ENCODE measurements at places on chromosomes 12 and 14.

GRCh38 chr12:67993143-67993542, 3.9 kb downstream of the IFNG-AS1 start:
- DNase-seq, result no peak

DNA sequence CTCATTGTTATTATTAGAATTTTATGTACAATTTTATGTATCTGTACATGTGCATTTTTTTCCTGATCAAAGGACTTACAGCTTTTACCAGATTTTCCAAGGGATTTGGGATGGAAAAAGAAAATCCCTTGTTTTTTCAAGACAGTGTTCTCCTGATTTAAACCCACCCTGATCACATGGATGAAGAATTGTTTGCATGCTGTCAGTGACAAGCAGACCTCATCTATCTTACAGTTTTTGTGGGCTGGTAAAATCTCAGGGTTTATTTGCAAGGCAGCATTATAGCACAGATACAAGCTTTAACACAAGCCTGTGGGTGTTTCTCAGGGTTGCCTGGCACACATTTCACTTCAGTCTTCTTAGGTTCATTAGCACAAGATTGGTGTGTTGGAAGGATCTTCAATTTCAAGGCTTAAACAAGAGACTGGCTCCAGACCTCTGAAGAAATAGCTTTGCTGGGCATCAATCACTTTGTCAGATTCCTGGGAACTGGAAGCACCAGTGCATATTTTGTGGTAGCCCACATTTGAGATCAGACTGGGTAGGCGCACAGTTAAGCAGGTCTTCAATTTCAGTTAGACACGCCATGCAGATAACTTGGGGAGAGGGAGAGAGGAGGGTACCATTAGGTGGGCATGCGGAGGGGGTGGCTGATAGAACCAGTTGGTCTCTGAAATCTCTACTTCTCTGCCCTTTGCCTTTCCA, 118.0 kb downstream of the TBX5 start:
- no peak for DNase-seq

GRCh38 chr14:96164861-96165490, 39.7 kb upstream of the BDKRB2 start:
- no peak for DNase-seq

GRCh38 chr12:81520064-81520945, 238.8 kb downstream of the PPFIA2 start:
- peak; percentile 0 for DNase-seq

DNA sequence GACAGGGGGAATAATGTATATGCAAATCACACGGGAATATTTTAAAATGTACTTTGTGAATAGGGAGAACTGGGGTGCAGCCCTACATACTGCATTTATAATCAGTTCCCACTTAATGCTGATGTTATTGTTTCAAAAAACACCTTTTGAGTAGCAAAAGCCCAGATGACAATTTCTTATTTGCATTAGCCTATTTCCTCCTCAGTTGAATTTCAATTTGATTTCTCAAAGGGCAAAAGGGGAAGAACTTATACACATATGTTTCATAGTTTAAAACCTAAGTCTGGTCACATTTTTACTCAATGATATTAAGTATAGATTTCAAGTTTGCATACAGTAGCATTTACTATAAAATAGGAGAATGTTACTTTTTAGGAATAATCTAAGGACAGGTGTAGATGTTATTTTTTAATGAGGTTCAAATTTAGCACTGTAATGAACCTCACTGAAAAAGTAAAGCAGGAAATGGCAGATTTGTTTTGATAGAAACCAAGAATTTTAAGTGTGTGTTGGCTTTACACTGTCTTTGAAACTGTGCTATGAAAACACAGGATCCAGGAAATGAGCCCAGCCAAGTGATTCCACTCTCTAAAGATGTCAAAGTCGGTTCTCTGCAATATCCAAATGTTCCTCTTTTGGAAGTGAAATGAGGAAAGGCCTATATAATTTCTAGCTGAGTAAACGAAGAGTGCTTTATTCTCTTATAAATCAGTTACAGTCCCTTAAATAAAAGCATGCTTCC, 367.4 kb downstream of the BTG1 start:
- DNase-seq, result peak; percentile 19

DNA sequence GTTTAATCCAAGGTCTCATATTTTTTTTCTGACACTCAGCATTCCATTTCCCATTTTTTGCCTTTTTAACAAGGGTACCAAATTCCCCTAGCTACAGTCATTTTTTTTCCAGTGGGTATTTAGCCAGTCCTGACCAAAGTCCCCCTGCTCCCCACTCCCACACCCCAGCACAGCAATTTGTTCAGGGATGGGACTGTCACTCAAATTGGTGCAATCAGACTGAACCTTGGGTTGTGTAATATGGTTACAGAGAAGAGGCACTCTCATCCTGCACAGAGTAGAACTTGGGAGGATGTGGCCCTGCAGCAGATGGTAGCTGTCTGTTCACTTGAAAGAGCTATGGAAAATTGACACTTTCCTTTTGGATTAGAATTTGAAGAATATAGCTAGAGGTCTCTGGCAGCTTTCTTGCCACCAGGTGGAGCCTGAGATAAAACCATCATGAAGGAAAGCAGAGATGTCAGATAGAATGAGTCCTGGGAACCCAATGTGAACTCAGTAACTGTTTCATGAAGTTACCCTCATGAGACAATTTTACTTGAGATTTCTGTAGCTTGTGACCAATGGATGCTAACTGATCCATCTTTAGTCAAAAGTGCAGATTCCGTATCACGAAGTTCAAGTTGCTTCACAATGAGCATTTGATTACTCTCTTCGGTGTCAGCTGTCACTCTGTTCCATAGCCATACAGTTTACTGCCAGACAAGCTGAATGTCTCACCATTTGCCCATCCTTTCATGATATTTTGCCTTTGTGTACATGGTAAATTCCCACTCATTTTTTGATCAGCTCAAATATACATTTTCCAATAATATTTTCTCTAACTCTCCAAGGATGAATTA, 394.0 kb upstream of the SYT1 start:
- DNase-seq, result peak; percentile 69

GRCh38 chr14:34231626-34232025, 230.4 kb downstream of the SPTSSA start:
- DNase-seq, result no peak

DNA sequence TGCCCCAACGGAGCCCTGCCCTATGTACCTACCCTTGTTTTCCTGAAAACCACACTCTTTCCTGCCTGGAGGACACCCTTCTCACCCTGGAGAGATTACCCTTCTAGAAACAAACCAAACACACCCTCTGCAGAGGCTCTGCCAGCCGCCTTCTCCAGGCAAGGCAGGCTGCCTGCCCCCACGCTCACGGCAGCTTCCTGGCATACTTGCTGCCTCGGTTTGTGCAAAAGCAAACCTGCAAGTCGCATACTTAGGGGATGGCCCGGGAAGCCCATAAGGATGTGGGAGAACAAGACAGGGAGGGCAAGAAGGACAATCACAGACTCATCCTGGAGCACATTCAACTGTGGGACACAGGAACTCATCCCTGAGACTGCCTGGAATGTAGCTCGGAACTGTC, 154.0 kb upstream of the DIO3 start:
- DNase-seq, result no peak

GRCh38 chr12:66354291-66354690, 52.0 kb downstream of the HELB start:
- no peak for DNase-seq

DNA sequence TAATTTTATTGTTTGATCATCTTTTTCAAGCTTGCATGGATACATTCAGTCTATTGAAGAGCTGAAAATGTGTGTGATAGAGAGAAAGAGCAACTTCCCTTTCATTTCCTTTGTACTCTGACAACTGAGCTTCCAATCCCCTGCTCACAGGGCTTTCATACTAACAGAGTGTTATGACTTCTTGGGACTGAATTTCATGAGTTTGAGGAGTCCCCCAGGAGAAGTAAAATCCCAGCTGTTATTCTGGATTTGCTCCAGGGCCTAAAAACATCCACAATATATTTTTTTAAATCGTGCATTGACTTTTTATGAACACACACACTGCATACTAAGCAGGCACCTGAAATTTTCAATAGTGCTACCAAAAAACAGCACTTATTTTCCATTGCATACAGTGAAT, 195.8 kb upstream of the CAND1 start:
- DNase-seq, result no peak

GRCh38 chr12:27900920-27901879, 71.3 kb downstream of the PTHLH start:
- DNase-seq, result peak; percentile 10

DNA sequence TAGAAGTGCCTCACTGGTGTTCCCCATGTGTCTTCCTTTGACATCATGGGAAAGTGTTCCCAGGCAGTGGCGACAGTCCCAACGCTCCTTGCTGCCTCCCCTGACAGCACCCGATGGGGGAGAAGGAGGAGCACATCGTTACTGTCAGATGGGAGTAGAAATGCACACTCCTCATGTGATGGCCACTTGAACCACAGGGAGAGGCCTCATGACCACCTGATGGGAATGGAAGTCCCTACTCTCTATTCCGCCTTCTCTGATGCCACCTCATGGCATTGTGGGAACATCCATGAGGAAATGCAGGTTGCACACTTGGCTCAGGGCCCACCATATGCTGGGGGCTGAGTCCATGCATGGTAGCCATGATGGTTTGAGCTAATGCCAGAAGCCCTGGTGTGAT, 14.3 kb upstream of the CORO1C start:
- no peak for DNase-seq

GRCh38 chr12:132076711-132077110, 67.4 kb downstream of the DDX51 start:
- no peak for DNase-seq

GRCh38 chr12:113619202-113619601, 147.5 kb upstream of the LHX5 start:
- DNase-seq, result no peak

GRCh38 chr12:46578190-46578982, 205.8 kb upstream of the SLC38A2 start:
- no peak for DNase-seq

DNA sequence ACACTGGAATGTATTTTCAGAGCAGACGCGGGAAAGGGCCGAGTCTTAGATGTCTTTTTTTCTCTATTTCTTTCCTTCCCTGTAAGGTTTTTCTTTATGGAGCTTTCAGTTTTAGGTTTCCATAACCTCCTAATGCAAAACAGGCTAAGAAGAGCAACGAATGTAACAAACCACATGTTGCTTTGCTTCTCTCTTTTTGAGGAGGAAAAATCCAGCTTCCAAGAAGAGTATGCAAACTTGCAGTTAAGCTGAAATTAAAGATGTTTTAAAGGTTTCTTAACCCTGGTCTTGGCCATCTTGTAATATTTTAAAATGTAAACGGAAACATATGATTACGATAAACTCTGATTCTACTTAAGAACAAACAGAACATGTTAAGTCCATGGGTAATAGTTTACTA, 86.9 kb downstream of the PRICKLE1 start:
- DNase-seq, result no peak

DNA sequence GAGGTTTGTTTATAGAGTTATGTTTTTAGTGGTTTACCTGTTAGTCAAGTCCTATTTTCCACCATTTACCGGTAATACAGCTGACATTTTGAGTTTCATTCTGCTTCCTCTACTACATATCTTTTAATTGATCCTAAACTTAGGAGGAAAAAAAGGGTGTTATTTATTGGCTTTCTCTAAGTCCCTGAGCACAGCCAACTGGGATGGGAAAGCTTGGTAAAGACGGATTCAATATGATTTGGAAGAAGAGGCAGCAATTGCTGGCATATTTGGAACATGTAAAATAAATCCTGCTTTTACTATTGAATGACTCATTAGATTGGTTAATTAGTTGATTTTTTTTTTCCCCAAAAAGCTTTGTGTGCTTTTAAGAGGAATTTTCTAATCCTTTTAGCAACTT, 475.7 kb downstream of the PRKD1 start:
- no peak for DNase-seq

DNA sequence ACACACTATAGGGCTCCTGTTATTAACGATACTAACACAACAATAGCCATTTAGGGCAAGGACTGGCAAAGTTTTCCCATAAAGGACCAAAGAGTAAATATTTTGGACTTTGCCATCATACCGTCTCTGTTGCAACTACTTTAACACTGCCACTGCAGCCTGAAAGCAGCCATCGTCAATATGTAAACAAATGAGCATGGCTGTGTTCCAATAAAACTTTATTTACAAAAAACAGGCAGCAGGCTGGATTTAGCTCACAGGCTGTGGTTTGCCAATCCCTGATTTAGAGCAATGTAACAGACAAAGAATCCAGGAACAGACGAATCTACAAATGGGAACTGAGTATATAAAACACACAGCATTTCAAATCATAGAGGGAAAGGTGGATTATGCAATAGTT, 84.1 kb downstream of the FRMD6 start:
- no peak for DNase-seq

GRCh38 chr14:29166507-29166906, 399.9 kb downstream of the FOXG1 start:
- DNase-seq, result peak; percentile 10

DNA sequence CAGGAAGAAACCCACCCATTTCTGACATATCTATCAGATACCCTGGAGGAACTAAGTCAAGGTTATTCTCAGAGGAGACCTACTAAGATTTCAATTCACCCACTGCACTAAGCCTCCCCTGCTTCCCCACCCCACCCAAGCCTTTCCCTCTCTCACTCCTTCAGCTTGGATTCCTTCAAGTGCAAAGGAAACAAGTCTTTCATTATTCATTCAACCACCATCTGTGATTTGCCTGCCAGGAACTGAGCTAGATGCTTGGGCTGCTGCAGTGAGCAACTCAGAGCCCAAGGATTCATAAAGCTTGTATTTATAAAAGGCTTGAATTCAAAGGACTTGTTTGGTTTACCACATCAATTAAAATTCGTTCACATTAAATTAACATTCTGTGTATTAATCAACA, 161.3 kb downstream of the GXYLT1 start:
- no peak for DNase-seq

- DNase-seq, result peak; percentile 39
Observed at GRCh38 chr12:71664411-71665089, 449 bp downstream of the THAP2 start.
